T-cell (primary cell): ENCODE measurements at places on chromosomes 5 and 9.

DNA sequence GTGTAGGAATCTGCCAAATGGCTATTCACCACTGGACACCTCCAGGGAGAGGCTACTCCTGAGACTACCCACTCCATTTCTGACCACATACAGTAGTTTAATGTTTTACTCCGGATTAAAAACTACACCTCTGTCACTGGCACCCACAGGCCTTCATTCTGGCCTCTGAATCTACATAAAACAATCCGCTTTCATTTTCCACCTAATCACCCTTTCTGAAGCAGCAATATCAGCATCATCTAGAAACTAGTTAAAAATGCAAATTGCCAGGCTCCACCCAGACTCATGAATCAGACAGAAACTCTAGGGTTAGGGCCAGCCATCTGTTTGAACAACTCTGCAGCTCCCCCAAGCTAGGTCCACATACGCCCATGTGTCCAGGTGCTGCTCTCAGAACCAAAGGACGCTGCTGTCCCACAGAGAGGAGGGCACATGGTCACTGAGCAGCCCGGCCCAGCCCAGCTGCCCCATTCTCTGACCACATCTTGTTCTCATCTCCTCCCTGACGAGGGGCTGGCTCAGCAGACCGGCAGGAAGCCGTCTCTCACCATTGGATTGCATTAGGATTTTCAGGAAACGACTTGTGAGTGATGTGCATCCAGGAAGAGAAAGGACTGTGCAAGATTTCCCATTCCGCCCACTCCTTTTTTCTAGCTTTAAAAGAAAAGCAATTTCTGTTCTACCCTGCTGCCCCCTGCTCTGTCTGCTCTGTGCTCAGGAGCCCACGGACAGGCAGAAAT, 34.7 kb downstream of the ADAM19 start:
- DNase-seq, result peak; percentile 60

GRCh38 chr9:136361754-136362449, 1.6 kb downstream of the DNLZ start:
- DNase-seq, result no peak

GRCh38 chr9:130672466-130672865, 8.1 kb downstream of the PRDM12 start:
- DNase-seq, result no peak

DNA sequence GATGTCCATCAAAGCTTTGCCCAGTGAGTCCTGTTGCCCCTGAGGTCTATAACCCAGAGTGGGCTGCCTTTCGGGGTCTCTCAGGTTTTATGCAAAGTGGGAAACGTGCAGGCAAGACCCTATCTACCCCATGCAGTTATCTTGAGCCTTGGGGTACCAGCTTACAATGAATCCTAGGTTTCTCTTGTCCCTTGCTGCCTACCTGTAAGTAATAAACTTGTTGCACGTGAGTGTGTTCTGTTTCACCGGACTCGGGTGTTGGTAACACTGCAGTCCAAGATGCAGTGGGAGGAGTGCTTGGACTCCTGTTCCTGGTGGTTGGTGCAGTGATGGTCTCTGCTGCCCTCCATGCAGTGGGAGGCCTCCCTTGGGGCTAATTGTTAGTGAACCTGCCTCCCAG, 85.6 kb upstream of the ALDH1B1 start:
- no peak for DNase-seq

DNA sequence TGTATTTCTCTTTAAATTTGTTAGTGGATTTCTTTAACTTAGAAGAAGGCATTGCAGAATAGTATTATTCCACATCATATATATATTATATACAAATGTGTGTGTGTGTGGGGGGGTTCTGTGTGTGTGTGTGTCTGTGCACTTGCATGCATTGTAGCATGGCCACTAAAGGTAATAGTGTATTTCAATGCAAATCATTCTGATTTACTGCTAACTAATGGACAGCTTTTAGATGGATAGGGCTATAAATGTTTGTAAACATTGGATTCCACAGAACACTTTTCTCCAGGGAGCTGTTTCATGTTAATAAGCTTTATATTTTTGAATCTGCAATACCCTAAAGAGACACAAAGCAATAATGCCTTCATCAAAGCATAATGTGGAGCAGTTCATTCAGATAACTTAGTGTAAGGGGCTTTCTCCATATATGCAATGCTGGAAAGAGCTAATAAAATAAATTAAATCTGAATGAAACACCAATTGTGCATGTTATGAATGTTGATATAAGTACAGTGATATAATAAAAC, 496.7 kb upstream of the CDH9 start:
- no peak for DNase-seq

DNA sequence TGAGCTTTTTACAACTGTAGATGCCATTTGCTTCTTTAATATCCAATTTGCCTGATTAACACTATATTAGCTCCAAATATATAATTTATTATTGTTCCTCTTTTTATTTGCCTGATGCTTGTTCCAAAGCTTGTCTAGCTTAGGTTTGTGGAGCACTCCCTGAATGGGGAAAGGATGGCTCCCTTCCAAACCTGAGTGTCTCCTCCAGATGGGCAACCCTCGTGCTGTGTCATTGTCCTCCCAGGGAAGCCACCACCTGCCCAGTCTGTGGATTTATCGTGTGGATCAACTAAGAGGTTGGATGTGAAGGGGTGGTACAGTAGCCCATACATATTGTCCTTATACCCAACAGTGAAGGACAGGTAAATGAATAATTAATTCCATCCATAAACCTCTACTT, 404.9 kb downstream of the CDK5RAP2 start:
- no peak for DNase-seq

GRCh38 chr9:133195029-133195428, 14.0 kb downstream of the OBP2B start:
- no peak for DNase-seq
